ENCODE measurements at places on chromosomes 12 and 14.
A peak's percentile ranks its signal among the peaks of the same experiment; 100 is the strongest.

DNA sequence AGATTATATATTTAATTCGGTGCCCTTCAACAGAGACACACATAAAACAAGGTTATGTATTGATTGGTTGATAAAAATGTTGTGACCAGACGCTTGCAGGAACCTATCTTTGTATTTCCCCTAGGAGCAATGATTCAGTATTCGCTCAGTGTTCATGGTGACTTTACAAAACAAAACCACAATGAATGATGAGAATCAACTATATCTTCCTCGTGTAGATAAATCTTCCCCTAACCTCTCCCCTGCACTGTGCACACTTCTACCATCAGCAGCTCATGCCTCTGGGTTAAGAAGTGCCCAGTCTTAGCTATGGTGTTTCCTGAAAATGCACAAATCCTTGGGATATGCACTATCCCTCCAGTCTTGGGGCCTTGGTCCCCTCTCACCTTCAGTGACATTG is 16.3 kb downstream of the RIN3 start:
- no peak for DNase-seq

- no peak for DNase-seq
Observed at GRCh38 chr12:106138633-106139421, at the start of gene NUAK1. Gene NUAK1, minus strand, starts transcription at chr12:106138954. Its CDS starts 301 bp downstream, at chr12:106138653.

- no peak for DNase-seq
Observed at GRCh38 chr12:91852634-91853033, 293.0 kb downstream of the BTG1 start.

GRCh38 chr14:93146119-93146518 is 30.4 kb upstream of the ITPK1 start:
- DNase-seq, result no peak

DNA sequence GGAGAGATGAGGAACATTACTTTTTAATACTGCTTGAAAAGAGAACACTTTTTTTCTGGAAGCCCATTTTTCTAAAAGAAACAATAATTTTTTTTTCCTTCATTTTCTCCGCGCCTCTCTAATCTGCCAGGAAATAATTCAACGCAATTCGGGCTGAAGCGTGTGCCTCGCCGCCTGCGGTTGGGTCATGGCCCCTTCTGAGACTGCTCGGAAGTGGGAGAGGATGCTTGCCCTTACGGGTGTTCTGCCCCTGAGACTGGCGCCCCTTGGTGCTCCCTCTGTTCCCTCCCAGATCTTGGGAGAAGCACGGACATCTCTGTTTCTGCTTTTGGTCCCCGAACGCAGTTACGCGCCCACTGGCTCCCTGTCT is 332 bp upstream of the TBC1D30 start:
- no peak for DNase-seq

DNA sequence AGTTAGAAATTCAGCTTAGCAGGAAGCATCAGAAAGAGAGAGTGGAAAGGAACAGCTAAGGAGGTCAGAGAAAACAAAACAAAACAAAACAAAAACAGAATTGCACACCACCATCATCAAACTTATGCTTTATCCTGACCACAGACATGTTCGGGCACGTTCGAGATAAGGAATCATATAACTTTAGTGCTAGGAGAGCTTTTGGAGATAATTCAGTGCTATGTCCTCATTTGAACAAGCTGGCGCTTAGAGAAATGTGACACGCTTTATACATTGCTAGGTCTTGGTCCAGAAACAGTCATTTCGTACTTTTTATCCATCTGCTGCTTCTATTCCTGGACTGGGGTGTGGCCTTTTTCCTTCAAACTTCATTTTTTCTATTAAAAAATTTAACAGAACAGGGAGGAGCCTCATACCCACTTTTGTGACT is 213.1 kb downstream of the PTPRO start:
- no peak for DNase-seq

GRCh38 chr12:62716866-62717525 is 218.0 kb downstream of the PPM1H start:
- no peak for DNase-seq

DNA sequence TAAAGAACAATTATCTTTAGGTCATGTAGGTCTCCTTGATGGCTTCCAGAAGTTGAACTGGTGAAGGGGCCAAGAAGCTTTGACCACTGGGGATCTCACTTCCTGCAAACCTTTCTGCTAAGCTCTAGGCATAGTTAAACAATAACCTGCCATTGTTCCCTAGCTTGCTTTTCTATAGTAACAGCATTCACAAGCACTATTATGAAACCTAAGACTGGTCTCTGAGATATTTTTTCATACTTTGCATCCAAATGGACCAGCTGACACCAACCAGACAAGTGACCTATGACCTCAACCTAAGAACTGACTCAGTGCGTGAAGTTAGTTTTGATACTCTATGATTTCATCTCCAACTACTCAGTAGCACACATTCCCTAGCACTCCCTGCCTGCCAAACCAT is 129.1 kb downstream of the PTPRB start:
- no peak for DNase-seq

GRCh38 chr12:120225852-120226640 is 25.1 kb upstream of the RPLP0 start:
- no peak for DNase-seq

DNA sequence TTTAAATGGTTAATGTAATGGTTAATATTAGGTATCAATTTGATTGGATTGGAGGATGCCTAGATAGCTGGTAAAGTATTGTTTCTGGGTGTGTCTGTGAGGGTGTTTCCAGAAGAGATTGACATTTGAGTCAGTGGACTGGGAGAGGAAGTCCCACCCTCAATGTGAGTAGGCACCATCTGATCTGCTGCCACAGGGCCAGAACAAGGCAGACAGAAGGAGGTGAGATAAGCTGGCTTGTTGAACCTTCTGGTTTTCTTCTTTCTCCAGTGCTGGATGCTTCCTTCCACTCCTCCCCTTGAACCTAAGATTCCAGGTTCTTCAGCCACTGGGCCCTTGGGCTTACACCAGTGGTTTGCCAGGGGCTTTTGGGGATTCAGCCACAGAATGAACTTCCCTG is 756.5 kb upstream of the LRFN5 start:
- no peak for DNase-seq

DNA sequence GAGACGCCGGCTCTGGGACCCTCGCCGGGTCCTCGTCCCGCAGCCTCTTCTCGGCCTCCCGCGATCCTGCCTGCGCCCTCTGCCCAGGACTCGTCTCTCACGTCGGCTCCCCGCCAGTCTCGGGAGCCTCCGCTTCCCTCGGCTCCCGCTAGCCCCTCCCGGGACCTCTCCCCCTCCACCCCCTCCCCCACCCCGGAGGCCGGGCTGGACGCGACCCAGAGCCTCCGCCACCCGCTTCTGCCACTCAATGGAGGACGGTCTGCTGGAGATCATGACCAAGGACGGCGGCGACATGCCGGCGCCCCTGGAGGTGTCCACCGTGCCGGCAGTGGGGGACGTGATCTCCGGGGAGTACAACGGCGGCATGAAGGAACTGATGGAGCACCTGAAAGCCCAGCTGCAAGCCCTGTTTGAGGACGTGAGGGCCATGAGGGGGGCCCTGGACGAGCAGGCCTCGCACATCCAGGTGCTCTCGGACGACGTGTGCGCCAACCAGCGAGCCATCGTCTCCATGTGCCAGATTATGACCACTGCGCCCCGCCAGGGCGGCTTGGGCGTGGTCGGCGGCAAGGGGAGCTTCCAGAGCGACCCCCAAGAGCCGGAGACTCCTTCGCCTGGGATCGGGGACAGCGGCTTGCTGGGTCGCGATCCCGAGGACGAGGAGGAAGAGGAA is 568 bp downstream of the CCDC184 start:
- DNase-seq, result no peak

GRCh38 chr14:51939226-51939625 is 50.1 kb upstream of the RTRAF start:
- no peak for DNase-seq

DNA sequence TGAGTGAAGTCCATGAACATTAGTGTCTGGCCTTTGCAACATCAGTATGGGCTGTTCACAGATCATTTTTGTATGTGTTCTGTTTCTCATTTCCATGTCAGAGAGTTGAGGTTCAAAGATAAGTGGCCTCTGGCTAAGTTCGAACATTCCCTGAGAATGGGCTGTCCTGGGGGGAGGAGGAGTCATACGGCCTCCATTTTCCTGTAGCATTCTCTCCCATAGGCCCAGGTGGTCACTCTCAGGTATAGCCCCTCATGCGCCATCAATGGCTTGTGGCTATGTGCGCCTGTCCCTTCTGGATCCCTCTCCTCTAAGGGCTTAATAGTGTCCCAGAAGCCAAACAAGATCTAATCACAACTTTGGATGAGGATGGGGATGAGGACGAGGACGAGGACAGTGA is 165.0 kb downstream of the PAX9 start:
- no peak for DNase-seq

DNA sequence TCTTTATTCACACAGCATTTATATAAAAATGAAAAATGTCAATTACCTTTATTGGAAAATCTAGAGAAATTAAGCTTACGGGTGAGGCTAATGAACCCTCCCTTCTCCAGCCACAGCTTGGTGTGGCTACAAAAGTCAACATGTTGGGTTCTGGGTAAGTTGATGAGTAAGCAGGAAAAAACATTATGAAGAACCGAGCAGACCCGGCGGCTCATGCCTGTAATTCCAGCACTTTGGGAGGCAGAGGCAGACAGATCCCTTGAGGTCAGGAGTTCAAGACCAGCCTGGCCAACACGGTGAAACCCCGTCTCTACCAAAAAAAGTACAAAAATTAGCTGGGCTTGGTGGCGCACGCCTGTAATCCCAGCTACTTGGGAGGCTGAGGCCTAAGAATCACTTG is 10.9 kb downstream of the NAA25 start:
- DNase-seq, result no peak

DNA sequence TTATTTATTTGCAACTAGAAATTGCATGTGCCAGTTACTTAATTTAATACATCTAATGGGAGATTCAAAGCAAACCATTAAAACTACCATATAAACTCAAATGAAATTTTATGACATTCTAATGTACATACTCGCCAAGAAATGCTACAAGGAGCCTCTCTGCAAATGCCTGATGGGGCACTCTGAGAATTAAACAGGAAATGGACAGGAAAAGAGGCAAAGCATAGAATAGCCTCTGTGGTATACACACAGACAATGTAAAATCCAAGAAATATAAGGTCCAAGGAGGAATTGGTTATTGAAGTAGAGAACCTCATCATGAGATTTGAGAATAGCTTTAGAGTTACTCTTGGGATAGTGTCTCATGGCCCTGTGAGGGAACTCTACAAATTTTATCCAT is 41.2 kb downstream of the RAB21 start:
- DNase-seq, result no peak

DNA sequence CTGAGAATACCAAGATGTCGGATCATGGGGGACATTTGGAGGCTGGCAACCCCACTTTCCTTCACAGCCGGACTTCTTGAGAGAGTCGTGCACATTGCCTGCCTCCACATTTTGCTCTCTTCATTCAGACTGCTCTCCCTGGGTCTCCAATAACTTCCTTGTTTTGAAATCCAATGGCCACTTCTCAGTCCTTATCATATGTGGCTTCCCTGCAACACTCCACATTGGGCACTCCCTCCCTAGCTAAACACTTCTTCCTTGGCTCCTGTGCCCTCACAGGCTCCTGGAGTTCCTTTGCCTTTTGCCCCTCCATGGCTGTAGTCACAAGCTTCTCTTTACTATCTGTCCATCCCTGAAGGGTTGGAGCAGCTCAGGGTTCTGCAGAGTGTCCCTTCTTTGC is 30.1 kb downstream of the NPC2 start:
- DNase-seq, result no peak

DNA sequence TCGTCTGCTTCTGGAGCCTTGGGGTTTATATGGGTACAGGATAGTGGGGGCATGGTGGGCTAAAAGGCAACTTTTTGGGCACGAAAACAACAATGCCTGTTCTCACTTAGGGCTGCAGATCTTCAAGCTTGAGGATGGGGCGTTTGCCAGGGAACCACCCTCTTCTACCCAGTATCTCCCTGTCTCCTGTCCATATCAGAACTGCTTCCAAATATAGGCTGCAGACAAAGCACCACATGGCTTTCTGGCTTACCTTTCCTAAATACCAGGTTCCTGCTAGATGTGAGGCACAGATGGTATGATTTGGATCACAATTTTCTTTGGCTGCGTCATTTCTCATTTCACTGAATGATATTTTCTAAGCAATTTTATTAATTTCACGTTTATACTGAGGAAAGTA is 70.4 kb downstream of the CMAS start:
- DNase-seq, result no peak

- no peak for DNase-seq
Observed at GRCh38 chr12:67647181-67647798, 1.3 kb upstream of the DYRK2 start.

DNA sequence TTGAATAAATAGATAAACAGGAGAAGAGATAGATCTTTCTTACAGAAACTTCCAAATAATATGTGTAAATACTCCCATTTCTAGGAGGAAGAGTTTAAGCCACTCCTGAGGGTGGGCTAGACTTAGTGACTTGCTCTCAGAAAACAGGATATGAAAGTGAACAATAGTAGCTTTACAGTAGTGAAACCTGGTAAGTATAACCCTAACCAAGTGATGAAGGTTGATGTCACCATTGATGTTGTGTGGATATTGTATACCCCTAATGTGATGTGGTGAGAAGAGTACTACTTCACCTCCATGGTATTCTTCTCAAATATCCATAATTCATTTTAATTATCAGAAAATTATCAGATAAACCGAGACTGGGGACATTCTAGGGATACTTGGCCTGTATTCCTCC is 20.9 kb downstream of the AKAP6 start:
- no peak for DNase-seq

- peak; percentile 15 for DNase-seq
Observed at GRCh38 chr12:122646517-122647217, 56.5 kb downstream of the HCAR2 start.

GRCh38 chr14:80202888-80203562 is 8.3 kb downstream of the DIO2 start:
- DNase-seq, result no peak

- DNase-seq, result no peak
Observed at GRCh38 chr14:25537846-25538455, 488.0 kb upstream of the STXBP6 start.

- DNase-seq, result no peak
Observed at GRCh38 chr14:75700295-75700694, 39.2 kb downstream of the TTLL5 start.

- no peak for DNase-seq
Observed at GRCh38 chr14:91586410-91586809, 76.3 kb upstream of the PPP4R3A start.

DNA sequence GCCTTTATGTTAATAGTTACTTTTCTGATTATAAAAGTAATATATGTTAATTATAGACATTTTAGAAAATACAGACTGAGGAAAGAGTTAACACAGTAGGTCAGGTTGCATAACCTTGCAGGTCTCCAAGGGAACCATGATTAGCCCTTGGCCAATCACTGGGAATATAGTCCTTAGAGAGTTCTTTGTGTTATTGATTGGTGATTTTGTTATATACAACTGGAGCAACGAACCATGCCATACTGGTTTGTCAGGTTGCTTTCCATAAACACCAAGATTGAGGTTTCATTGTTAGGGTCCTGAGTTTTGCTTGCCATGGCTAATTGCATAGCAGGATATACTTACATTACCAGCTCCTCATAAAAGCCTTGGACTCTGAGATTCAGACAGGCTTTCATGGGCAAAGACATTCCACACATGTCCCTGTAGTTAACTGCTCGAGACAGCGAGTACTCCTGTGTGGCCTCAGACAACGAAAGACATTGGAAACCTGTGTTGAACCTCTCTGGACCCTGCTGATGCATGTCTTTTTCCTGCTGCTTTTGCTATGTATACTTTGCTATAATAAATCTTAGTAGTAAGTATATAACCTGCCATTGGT is 33.7 kb downstream of the MAPK1IP1L start:
- DNase-seq, result no peak

GRCh38 chr14:58574623-58575022 is 63.1 kb upstream of the DACT1 start:
- no peak for DNase-seq

All from stimulated activated CD8-positive, alpha-beta memory T cell treated with anti-CD3 and anti-CD28 coated beads, Interleukin-2, amount 100 ng/mL, for 1 hour (primary cell).